Activated CD4-positive, alpha-beta T cell treated with anti-CD3 and anti-CD28 coated beads, Interleukin-2, Interleukin-4, amounts not matched to agents 100 ng/mL and 50 ng/mL, durations not matched to agents 16 hours and 8 hours (primary cell): ENCODE measurements at places on chromosomes 12 and 14.

DNA sequence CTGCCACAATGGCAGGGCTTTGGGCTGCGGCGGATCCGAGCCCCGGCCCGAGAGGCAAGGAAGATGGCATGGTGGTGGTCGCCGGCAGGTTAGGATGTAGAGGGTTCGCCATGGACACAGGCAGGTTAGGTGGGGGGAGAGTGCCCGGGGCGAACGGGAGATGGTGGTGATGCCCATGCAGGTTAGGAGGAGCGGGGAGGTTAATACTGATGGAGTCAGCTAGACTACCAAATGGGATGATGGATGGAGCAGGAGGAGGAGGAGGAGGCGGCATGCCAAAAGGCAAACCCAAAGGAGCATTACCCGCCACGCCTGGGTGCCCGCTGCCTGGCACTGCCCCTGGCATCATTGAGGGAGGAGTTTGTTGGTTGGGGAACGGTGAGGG is 6.2 kb downstream of the MYL6 start:
- DNase-seq = no peak

DNA sequence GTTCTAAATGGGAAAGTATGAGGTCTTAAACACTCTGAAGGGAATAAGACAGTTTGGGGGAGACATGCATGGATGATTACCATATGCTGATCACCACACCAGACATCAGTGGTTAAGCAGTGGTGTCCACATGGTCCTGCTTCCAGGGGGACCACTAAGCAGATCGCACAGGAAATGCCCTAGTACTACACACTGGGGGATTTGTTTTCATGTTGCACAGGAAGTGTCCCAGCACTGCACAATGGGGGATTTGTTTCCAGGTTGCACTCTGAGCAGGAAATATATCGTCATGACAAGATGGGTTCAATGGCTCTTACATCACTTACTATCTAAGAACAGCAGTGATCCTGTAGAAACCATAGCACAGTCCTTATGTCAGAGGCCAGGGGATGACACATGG is 245.5 kb downstream of the BCL11B start:
- peak; percentile 6 for DNase-seq

GRCh38 chr12:54993181-54993835 is 8.7 kb upstream of the TESPA1 start:
- peak; percentile 66 for DNase-seq

GRCh38 chr12:127209318-127209717 is 1057.7 kb upstream of the TMEM132C start:
- DNase-seq = no peak

DNA sequence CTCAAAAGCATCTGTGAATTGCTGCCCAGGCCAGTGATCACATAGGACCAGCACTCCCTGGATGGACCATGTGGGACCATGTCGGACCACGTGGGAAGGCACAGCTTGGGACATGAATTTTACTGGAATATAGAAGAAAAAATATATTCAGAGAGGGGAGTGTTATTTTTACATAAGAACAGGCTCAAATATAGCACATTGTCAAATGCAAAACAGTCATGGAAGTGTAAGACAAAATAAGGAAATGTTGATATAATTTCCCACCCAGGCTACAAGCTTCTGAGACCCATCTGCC is 68.3 kb downstream of the CMKLR1 start:
- DNase-seq = no peak

DNA sequence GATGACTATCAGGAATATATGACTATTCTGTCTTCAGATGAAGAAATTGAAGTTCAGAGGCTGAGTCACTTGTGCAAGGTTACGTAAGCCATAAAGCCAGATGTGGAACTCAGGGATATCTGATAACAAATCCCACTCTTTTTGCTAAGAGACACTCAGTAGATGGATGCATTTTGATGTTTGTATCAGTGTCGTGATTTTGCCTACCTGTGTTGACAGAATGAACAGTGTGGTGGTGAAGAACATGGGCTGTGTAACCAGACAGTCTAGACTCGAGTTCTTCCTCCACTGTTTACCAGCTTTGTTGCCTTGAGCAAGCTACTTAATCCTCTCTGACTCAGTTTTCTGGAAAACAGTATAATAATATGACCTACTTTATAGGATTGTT is 93.9 kb downstream of the DAAM1 start:
- no peak for DNase-seq

DNA sequence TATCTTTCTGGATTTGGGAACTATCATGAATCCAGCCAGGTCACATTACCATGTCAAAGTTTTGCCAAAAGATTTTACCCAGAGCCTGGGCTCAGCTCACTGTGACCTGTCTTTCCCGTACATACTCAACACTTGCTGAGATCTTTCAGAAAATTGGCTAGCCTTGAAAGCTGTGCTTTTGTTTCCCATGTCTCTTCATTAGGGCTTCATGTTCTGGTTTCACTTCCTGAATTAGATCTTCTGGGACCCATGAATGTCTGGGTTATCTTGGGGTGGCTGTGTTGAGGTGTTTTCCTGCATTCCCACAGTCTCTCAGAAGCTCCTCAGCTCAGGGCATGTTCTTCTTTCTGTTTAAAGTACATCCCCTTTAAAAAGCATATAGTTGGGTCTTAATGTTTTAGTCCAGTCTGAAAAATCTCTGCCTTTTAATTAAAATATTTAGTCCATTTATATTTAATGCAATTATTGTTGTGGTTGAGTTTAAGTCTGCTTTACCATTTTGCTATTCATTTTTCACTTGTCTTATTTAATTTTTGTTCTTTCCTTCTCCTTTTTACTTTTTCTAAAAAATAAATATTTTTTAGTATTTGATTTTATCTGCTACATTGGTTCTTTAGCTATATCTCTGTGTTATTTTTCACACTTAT is 242.7 kb downstream of the VRK1 start:
- DNase-seq = no peak

DNA sequence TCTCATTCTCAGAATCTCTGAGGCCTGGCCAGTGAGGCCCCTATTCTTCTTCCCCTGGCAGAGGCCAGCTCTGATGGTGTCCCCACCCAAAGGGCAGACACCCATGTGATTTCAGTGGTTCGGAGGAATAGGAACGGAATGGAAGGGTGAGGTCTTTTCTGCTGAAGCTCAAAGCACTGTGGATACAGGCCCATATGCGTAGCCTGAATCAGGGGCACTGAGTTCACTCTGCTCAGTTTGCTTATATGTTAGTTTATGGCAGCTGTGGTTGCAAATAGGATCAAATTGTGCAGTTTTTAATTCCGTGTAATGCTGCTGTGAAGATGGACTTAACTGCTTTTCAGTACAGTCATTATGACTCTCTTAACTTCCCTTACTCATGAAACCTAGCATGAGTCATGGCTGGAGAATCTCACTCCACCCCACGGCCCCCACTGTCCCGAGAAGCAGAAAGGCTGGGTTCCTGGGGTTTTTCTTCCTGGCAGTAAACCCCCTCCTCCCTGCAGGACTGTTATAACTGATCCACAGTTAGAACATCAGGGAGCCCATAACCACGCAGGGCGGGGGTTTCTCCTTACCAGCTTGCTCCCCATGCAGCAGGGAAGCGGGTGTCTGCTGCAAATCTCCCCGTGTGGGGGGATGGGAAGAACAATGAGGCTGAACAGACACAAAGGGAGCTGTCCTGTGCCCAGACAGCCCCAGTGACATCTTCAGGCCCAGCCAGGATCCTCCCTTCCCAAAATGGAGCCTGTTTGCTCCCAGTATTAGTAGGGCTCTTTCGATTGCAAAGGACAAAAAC is 122.7 kb downstream of the SLC38A6 start:
- peak; percentile 85 for DNase-seq

DNA sequence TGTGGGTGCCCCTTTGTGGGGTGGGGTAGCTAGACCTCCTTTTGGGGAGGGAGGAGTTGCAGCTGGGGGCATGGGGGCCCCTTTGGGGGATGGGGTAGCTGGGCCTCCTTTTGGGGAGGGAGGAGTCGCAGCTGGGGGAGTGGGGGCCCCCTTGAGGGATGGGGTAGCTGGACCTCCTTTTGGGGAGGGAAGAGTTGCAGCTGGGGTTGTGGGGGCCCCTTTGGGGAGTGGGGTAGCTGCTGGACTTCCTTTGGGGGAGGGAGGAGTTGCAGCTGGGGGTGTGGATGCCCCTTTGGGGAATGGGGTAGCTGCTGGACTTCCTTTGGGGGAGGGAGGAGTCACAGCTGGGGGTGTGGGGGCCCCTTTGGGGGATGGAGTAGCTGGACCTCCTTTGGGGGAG is 7.0 kb downstream of the NACA start:
- DNase-seq = no peak

- DNase-seq = no peak
These were observed 429.3 kb upstream of the SOX5 start for GRCh38 chr12:24378548-24379407.

DNA sequence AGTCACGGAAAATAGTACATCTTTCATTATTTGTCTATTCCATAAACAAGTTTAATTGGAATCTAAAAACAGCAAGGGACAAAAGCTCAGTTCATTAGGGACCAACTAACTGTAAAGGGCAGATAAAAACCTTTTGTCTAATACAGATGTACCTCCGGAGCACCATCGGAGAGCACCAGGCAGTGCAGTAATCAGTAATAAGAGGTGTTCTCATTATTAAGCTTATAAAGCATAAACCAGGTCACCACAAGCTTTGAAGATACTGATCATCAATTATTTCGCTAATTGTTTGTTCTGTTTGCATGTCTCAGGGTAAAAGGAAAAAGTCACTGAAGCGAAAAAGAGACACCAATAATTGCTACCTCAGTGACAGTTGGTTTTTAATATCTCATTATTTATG is 207.3 kb upstream of the PRKD1 start:
- DNase-seq = no peak

GRCh38 chr12:18998343-18999261 is 130.9 kb upstream of the PLEKHA5 start:
- no peak for DNase-seq

GRCh38 chr12:110012137-110012536 is 12.9 kb downstream of the ANKRD13A start:
- DNase-seq = no peak

DNA sequence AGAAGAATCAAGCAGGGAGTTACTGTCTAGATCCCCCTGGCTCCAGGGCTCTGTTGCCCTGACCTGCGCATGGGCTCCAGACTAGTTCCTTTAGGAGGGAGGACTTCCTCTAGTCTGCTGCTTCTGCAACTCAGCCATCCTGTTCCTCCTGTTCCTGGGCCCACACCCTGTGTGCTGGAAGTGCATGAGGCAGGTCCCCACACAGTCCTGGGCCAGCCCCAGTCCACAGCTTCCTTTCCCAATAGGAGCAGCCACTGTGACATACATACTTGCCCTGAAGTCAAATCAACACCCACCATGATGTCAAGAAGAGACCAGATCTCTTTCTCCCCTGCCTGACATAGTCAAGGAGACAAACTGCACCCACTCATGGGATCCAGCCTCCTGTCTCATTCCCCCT is 1.3 kb downstream of the SDR9C7 start:
- no peak for DNase-seq
